Heart left ventricle (tissue), 16 donors: ENCODE measurements at places on chromosomes 1 and 21.
A peak's percentile ranks its signal among the peaks of the same experiment; 100 is the strongest.

GRCh38 chr1:231176421-231176820 lies 14.6 kb downstream of the TRIM67 start:
- DNase-seq: no peak

DNA sequence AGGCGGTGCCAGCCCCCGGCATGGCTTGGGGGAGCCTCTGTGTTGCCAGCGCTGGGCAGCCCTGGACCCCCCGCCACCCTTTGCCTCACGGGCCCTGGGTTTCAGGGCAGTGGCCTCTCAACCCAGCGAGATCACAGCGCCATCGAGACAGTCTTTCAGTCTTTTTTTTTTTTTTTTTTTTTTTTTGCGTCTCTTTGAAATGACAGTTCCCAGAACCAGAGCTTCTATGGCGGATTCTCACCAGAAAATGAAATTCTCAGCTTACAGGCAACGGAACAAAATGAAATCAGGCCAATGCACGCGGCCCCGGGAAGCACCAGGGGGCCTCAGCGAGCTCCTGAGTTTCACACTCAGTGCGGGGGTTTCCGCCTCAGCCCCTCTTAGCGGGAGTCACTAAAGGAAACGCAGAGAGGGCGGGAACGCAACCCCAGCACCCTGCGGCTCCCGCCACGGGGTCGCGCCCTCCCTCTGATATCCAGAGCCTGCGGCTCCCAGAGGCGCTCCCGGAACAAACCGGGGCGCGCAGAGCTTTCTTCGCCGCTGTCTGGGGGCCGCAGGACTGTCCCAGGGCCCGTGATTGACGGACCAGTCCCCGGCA lies 8.0 kb upstream of the COL6A1 start:
- DNase-seq: peak; percentile 90

DNA sequence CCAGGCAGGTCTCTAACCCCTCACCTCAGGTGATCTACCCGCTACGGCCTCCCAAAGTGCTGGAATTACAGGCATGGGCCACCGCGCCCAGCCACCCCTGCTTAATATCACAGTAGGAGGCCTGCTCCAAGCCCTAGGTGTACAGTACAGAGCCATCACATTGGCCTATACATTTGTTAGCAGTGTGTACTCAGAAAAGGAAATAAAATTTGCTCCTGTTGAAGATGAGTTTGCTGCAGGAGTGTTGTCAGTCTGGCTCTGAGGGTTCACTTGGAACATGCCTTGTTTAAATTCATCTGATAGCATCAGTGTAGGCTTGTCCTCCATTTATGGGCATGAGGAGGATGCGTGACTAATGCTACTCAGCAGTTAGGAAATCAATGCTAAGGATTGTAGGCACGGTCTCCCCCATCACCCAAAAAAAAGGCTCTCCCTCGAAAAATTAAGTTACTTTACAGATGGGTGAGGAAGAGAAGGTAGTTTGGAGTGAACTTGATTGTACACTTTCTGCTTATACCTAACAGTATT lies 4.6 kb upstream of the ENAH start:
- DNase-seq: no peak

GRCh38 chr1:164682570-164682969 lies 123.6 kb downstream of the PBX1 start:
- no peak for DNase-seq

DNA sequence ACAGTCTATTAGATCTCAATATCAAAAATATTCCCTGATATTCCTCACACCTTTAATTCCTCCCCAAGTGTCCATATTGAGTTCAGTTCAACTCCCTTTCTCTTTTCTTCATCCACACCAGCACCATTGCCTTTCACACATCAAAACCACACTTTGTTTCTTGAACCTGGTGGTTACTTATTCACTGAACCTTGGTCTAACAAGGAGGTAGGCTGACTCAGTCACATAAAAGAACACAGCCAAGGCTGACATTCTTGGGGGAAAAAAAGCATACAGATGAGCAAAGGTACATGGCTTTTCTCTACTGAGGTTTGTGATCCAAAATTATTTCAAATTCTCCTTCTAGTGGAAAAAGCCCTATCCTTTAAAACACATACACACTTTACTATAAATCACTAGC lies 131.7 kb upstream of the USH2A start:
- no peak for DNase-seq

DNA sequence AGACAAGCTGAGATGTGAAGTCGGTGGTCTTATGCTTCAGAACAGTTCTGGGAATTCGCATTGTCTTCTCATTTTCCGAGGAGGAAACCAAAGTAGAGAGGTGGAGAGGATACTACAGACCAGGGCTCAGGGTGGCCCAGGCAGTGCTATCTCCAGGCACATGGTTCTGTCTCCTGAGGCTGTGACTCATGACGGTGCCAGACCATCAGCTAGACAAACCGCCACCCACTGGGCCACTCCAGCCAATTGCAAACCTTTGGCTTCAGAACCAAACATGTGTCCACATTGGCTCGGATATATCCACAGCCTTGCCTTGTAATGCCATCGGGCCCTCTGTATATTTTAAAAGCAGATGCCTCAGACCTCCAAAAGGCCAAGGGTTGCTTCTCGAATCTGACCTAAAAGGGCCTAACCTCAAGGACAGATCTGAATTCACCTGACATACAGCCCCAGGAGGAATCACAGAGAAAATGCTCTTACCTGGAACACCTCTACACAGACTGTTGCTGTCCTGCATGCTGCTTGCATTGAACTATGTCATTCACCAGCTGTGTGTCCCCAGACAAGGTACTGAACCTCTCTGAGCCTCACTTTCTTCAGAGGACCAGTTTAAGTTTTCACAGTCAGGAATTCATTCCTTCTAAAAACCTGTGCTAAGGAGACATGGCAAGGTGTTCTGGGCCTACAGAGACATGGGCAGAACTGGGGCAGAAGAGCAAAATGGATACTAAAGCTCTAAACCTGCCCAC lies 224.9 kb upstream of the JUN start:
- no peak for DNase-seq

DNA sequence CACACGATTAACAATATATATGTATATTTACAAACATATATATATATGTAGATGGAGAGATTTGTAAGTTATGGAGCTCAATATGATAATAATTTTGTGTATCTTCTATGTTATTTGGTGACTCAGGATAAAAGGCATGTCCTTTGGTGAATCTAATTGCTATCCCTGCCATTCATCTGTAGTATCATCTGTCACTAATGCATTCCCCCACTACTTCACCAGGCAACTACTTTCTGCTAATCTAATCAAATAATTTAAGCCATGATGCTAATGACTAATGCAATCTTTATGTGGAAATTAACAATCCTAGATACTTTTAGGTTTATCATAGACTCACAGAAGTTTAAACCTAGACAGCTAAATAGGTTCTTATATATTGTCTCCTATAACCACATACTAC lies 1074.5 kb downstream of the PLA2G4A start:
- no peak for DNase-seq

- no peak for DNase-seq
Measured at GRCh38 chr1:92486251-92487077, at the start of gene GFI1. Gene GFI1 (minus strand): TSS chr1:92486925. CDS start chr1:92483487, 3,438 bp downstream.

- peak; percentile 34 for DNase-seq
Measured at GRCh38 chr1:15261155-15262002, 14.4 kb downstream of the FHAD1 start.

GRCh38 chr1:64171246-64171645 lies 32.2 kb upstream of the UBE2U start:
- DNase-seq: no peak

DNA sequence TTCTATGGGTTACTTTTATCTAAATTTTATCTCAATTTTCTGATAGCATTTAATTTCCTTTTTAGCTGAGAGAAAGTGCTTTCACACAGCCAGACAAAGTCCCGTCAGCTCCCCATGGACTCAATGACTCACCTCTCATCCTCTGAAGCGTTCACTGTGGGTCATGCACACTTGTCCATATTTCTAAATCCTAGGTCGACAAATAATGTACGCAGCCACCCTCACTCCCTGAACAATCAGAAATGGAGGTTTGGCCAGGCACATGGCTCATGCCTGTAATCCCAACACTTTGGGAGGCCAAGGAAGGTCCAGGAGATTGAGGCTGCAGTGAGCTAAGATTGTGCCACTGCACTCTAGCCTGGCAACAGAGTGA lies 42.4 kb upstream of the COA6 start:
- no peak for DNase-seq

DNA sequence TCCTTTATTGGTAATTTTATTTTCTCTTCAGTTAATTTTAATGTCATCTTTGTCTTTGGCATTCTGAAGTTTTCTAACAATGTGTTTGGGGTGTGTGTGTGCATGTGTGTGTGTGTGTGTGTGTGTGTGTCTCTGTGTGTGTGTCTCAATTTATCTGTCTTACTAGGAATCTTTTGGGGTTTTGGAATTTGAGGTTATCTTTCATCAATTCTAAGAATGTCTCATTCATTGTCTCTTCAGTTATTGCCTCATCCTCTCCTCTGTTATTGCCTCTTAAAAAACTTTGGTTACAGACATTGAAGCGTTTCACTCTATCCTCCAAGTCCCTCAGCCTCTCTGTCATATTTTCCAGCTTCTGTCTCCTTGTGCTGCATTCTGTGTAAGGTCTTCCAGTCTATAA lies 18.1 kb upstream of the SAMD13 start:
- DNase-seq: no peak

DNA sequence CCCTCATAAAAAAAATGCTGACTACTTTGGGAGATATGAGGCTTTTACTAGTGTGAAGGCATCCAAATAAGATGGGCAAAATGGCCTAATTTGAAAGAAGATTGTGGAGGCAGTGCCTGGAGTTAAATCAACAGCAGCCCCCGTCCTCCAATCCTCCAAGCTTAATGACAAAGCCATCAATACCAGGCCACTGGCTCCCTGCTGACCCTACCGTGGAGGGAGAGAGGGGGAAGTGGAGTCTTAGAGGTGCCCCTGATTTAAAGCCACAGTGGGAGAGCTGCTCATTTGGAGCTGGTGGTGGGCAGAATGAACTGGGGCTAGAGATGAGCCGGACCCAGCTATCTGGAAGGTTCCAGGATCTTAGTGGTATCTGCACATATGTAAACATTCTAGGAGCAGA lies 24.3 kb upstream of the KNCN start:
- no peak for DNase-seq

GRCh38 chr1:35568975-35569395 lies 4.1 kb upstream of the TFAP2E start:
- DNase-seq: no peak

DNA sequence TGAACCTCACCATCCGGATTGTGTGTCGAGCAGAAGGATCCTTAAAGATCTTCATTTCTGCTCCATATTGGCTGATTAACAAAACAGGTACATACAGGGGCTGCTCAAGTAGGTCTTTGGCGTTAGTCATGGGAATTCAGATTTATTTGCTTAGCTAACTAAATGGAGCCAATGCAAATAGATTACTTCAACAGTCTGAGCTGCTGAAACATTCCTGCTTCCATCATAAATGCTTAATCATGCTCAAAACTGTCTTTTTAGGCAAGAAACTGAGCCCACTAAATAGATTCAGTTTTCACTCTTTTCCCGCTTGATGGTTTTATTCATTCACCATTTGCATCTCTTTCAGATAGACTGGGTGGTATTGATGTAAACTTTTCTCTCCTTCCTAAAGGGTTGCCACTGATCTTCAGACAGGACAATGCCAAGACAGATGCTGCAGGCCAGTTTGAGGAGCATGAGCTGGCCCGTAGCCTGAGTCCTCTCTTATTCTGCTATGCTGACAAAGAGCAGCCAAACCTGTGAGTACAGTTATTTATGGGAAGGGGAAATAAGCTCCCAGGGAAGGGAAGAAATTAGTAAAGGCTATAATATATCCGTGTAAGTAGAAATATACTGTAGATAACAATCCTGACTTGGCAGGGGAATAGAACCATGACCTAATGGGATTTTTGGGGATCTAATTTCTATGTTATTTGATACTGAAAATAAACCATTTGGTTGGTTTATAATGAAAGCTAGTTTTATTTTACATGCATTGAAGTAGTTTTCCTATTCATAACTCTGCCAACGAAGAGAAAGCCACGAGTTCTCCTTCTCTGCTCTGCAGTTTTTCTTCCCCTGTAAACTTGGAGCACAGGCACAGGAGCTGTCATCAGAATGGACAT lies 126.4 kb downstream of the VPS13D start:
- DNase-seq: no peak

GRCh38 chr1:18288722-18289121 lies 181.1 kb downstream of the IGSF21 start:
- no peak for DNase-seq

DNA sequence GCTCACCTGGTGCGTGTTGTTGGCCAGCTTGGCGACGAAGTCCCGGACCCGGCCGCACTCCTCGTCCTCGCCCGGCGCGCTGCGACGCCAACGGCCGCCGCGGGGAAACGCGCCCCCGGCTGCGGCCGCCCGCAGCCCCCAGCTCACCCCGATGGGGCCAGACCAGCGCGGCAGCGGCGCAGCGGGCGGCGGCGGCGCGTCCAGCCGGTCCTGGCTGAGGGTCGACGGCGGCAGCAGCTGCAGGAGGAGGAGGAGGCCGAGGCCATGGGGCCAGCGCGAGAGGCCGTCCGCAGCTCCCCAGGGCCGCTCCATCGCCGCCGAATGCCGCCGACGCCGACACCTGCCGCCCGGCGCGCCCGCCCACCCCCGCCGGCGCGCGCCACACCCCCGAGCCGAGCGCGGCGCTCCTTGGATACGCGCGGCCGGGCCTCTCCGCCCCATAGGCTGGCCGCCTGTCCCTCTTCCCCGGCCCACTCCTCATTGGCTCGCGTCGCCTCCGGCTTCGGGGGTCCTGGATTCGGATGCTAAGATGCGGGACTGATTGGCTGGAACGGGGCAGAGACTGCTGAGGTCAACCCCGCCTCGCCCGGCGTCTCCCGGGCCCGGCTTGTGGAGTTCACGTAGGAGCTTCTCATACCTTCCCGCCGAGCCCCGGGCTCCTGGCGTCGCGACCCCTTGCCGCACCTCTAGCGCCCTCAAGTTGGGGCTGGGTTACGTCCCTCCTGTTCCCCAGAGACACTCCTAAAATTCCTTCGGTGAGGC lies at the start of gene SORT1:
TSS of gene SORT1 (minus strand) at position 338 of the 762 bp plus-strand sequence. CDS start at position 312, 26 bp downstream.
- peak; percentile 92 for DNase-seq

GRCh38 chr1:114505148-114505561 lies 5.8 kb downstream of the TRIM33 start:
- no peak for DNase-seq

DNA sequence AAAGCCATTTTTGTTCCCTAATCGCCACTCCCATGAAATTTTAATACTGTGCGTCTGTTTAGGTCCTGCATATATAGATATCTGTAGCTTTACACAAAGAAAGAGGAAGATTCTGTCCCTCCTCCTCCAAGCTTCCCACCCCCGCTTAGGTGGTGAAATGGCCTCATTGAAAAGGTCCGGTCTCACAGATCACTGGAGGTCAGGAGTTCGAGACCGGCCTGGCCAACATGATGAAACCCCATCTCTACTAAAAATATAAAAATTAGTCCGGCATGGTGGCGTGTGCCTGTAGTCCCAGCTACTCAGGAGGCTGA lies 20.9 kb downstream of the SLC2A7 start:
- no peak for DNase-seq

GRCh38 chr1:109204484-109204883 lies 9.2 kb upstream of the SARS1 start:
- no peak for DNase-seq

- no peak for DNase-seq
Measured at GRCh38 chr21:44331650-44332307, 7.4 kb downstream of the CFAP410 start.
